ENCODE measurements at places on chromosomes 11 and 22.

- DNase-seq = no peak
Observed at GRCh38 chr22:47210686-47211085, 448.2 kb downstream of the TBC1D22A start.

DNA sequence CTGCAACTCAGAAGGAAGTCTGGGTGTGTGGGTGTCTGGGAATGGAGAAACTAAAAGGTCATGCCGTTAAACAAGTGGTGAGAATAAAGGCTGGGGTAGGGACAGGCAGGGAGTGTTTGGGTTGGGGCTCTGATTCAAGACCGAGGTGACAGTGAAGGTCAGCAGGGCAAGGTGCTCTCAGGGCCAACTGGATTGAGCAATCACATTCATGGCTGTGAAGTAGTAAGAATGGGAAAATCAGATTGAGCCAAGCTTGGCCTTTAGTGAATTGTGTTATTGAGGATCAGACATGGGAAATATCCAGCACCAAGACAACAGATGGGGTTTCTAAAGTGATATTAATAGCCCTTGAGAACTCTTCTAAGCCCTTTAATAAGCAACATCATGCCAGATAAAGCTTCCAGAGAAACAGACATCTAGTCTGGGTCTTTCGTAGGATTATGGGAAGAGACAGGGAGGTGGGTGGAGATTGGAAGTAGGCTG is 24.3 kb downstream of the SCN3B start:
- DNase-seq = no peak

DNA sequence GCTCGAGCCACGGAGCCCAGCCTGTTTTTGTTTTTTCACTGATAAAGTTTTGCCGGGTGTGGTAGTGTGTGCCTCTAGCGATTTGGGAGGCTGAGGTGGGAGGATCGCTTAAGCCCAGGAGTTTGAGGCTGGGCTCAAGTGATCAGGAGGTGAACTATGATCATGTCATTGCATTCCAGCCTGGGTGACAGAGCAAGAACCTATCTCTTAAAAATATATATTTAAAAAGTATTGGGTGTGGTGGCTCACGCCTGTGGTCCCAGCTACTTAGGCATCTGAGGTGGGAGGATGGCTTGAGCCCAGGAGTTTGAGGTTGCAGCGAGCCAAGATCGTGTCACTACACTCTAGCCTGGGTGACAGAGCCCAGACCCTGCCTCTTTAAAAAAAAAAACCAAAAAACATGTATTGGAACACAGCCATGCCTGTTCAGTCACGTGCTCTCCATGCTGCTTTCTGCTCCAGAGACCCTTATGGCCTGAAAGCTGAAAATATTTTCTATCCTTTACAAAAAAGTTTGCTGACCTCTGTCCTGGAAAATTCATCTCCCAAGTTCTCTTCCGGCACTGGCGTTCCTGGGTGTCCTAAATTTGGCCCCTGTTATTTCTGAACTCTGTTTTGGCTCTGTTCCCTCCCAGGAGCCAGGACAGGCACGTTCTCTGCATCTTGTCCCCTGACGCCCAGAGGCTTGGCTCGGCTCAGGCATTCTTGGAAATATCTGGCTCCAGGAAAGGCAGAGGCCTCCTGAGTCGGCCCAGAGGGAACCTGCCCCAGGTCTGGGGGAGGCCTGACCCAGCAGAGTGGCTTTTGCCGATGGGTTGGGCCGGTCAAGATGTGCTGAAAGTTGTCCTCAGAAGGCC is 61.3 kb upstream of the PPP6R3 start:
- DNase-seq = no peak

GRCh38 chr11:28259177-28259843 is 151.1 kb downstream of the METTL15 start:
- DNase-seq = no peak

DNA sequence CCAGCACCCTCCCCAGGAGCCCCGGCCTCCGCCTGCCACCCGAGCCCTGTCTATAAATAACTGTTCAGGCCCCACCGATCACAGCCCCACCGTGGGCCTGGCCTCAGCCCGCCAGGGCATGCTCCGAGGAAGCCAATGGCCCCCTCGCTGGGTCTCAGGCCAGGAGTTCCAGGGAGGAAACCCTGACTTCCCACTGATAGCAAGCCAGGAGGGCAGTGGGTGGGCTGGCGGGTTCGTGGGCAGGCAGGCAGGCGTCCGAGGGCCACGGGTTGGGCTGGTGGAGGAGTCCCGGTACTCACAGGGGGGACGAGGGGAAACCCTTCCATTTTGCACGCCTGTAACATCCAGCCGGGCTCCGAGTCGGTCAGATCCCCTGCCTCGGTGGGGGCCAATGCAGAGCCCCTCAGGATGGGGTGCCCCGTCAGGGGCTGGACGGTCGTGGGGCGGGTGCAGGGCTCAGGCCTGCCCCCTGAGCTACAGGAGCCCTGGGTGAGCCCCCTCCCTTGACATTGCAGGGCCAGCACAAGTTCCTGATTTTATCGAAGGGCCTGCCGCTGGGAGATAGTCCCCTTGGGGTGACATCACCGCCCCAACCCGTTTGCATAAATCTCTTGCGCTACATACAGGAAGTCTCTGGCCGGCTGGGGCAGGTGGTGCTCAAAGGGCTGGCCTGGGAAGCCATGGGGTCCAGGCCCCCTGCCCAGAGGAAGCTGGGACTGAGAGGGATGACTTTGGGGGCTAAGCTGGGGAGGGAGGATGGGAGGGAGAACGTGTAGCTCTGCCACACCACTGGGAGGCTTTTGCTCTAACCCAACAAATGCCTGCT is at the start of gene SPI1:
TSS of gene SPI1 (minus strand) at position 538 of the 826 bp plus-strand sequence. CDS start at position 344, 194 bp downstream.
- no peak for DNase-seq

GRCh38 chr11:45212566-45213315 is 66.3 kb downstream of the PRDM11 start:
- no peak for DNase-seq

DNA sequence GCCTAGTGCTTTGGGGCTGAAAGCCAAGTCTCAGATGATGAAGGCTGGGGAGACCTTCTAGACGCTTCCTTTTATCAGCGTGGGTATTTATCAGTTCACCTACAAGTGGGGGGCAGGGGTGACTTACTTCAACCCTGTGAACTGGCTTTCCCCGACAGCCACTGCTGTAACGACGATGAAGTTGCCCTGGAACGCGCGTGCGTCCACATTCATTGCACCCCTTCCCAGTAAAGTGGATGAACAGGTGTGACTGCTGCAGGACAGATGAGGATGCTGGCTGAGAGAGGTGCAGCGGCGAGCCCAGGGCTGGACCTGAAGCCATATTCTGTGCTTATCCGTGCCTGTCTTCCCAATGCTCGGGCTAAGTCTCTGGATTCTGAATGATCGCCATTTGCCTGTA is 1122.3 kb downstream of the TBC1D22A start:
- no peak for DNase-seq

DNA sequence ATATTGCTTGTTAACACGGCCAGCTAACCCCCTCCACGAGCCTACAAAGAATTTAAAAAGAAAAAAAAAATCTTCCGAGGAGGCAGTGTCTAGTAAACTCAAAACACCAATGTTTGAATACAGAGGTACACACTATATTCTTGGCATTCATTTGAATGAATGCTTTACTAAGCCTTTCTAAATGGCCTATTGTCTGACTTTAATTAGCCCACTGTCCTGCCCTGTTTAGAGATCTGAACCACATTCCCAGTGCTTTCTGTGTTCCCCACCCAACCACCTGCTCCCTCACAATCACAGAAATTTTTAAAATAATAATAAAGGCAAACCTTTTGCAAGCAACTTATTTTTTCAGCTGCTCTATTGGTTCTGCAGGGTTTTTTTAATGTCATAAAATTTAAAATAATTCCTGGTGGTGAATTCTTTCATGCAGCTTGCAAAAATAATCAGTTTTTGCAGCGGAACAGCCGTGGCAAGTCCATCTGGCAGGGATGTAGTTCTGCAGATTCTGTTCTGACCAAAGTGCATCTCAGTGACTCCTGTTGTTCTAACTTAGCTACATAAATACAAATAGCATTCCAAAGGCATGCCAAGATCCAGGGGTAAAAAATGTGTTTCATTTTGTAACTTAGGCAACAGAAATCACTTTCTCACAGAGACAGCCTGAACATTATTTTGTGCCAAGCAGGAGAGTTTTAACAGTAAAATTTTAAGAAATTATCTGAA is 23.8 kb downstream of the POU2AF2 start:
- no peak for DNase-seq

- no peak for DNase-seq
Observed at GRCh38 chr11:100990931-100991330, 138.7 kb downstream of the PGR start.

- peak; percentile 13 for DNase-seq
Observed at GRCh38 chr11:59556115-59556916, 45.0 kb downstream of the OR4D9 start.

GRCh38 chr11:125330462-125331325 is 165.4 kb downstream of the FEZ1 start:
- DNase-seq = no peak

- no peak for DNase-seq
Observed at GRCh38 chr11:71563406-71563805, 2.0 kb upstream of the KRTAP5-10 start.

DNA sequence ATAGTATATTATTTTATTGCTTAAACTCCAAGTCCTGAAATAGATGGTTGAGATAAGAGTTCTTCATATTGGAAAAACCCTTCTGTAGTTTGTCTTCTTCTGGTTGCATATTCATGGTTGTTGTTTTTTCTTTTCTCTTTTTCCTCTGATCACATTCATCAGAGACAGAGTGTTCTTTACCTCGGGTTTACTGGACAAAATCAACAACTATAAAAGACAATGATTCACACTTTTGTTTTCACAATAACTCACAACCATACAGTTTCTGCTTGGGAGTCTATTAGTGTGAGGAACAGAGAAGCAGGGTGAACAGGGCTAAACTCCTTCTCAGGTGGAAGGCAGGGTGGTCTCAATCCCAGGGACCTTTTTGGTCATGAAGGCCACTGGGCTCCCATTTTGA is 2.6 kb upstream of the SLC22A25 start:
- no peak for DNase-seq

GRCh38 chr11:6062691-6063358 is 32.3 kb upstream of the OR56A1 start:
- no peak for DNase-seq

All from activated T-helper 1 cell treated with Interleukin-2 at 50 U/mL for 16 hours (primary cell).